ENCODE measurements at places on chromosomes 5 and 9.

- DNase-seq, result no peak
These were observed 677 bp upstream of the DYNC2I2 start for GRCh38 chr9:128657344-128657704.

DNA sequence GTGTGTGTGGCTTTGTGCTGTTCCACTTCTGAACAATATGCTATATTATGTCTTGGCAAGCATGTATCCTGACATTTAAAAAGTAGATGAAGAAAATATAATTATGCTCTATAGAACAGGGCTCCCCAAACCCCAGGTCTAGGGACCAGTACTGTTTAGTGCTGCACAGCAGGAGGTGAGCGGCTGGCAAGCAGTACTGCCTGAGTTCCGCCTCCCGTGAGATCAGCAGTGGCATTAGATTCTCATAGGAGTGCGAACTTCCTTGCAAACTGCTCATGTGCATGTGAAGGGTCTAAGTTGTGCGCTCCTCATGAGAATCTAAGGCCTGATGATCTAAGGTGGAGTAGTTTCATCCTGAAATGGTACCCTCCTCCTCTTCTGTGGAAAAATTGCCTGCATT is 979.1 kb upstream of the CTNND2 start:
- DNase-seq, result no peak

DNA sequence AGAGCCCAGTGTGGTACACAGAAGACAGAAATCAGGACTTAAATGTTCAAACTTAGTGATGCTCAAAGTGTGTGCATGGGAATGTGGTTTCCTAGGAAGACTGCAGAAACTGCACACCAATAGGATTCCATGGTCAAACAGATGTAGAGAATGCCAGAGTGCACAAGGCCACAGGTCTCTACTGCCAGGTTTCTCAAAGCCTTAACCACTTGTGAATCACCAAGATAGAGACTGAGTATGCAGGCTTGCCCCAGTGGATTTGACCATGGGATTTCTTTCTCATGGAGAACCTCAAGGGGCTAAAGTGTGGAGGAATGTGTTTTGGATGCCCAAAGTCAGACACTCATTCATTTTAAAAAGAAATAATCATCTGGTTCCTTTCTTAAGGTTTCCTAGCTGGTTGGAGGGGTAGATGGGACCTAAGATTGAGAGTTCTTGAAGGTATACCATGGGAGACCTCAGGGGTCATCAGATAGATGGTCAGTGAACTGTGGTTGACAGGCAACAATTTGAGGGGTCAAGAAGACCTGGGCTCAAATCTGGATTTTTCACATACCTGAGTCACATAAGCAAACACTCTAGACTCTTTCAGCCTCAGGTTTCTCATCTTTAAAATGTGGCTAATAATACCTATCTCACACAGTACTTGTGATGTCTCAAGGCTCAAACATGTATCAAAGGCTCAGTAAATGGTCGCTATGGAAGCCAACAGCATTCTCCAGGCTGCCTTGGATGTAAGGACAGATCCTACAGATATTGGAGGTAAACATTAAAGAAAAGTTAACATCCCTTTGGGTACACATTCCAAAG is 81.1 kb downstream of the BOD1 start:
- DNase-seq, result no peak

DNA sequence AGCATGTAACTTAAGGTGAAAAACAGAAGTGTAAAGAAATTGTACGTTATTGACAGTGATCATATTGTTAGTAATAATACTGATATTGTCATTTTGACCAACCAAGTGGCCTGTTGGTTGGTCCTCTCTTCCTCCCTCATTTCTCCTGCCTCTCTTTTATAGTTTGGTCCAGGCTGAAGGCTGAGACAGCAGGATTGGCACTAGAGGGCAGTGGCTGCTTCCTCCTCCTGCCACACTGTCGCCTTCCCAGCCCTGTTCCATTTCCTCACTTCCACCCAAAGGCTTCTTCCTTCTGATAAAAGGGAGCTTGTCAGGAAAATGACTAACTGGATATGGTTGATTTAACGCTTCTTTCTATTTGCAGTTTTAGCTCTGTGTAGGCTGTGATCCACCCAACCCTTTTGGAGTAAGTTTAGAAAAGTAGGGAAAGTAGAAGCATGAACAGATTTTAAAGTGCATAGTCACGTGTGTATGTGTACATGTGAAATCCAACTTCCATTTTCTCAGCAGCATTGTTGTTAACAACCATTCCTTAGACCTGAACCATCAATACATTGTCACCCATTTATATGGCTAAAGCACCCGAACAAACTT is 35.6 kb downstream of the PTCD2 start:
- DNase-seq, result no peak

DNA sequence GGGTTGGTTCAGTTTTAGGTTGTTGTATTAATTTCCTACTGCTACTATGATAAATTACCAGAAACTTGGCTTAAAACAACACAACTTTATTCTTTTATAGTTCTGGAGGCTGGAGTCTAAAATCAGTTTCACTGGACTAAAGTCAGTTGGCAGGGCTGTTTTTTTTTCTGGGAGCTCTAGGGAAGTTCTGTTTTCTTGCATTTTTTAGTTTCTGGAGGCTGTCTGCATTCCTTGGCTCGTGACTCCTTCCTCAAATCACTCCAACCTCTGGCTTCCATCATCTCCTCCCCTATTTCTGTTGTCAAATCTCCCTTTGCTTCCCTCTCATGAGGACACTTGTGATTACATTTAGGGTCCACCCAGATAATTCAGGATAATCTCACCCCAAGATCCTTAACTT is 51.3 kb upstream of the SUB1 start:
- DNase-seq, result no peak

- DNase-seq, result no peak
These were observed 416.4 kb upstream of the CD180 start for GRCh38 chr5:67612961-67613360.
